CD8-positive, alpha-beta memory T cell (primary cell): ENCODE measurements at places on chromosomes 1 and 21. TPM values are rescaled to one million over a fixed set of nuclear protein-coding genes. Genes with fewer than 3 reads are reported as not detected.

- H3K27ac ChIP-seq = no peak overlapping the region
- no peak overlapping the region for H3K4me3 ChIP-seq
- H3K27me3 ChIP-seq = no peaks in the 10 kb centered on the region
- H3K4me1 ChIP-seq = peaks cover 12% of the 10 kb centered on the region
- DNase-seq = no peak
Observed at GRCh38 chr21:43367296-43367695, 59.6 kb downstream of the SIK1 start.

DNA sequence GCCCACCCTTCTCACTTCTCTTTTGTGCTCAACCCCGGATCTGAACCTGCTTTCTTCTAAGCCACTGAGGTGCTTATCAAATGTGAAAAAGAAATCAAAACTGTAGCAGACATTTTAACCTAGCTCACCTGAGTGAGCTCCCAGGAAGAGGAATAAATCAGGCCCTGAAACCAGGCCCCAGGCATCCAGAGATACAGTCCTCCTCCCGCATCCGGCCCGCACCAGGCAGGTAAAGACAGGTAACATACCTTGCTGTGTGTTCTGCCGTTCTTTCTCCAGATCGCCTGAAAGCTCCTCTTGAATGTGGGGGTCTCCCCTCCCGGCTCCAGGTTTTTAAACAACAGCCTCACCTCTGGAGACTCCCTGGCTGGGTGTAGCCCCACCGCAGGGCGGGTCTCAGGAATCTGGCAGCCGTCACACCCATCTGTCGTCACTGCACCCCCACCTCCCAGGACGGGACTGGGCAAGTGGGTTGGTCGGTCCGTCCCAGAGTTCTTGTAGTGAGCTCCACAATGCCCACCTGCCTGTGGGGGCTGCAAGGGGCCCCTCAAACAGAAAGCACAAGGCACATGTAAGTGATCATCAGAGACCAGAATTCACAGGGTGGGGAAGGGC lies at the start of gene LAMB3:
TSS of gene LAMB3 (minus strand) at position 305 of the 615 bp plus-strand sequence. CDS start 1,481 bp downstream, outside the sequence.
- peaks cover 4% of the 10 kb centered on the region for H3K4me1 ChIP-seq
- H3K4me3 ChIP-seq = no peak within 1 kb of the TSS
- no peaks in the 10 kb centered on the region for H3K27me3 ChIP-seq
- no peaks in the 10 kb centered on the region for H3K36me3 ChIP-seq
- no peak for DNase-seq
- no peak within 1 kb of the TSS for H3K27ac ChIP-seq

DNA sequence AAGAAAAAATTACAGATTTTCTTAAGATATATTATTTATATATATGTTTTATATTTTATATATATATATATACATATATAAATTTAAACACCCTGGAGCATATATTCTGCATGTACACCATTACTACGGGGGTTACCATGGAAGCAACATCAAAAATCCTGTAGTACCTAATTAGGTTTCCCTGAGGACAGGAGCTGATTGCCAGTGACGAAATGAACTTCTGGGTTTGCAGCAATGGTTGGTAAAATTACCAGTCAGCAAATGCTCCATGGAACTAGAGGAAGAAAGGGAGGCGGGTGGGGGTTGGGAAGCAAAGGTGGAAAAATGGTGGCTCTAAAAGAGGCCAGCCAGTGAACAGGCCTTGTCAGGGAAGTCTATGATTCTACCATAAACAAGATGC lies 89.5 kb downstream of the KCNN3 start:
- peaks cover 21% of the 10 kb centered on the region for H3K4me1 ChIP-seq
- no peak overlapping the region for H3K4me3 ChIP-seq
- no peaks in the 10 kb centered on the region for H3K27me3 ChIP-seq
- no peak overlapping the region for H3K27ac ChIP-seq
- H3K36me3 ChIP-seq = no peaks in the 10 kb centered on the region

- H3K4me3 ChIP-seq = no peak overlapping the region
- H3K36me3 ChIP-seq = no peaks in the 10 kb centered on the region
- peaks cover 17% of the 10 kb centered on the region for H3K4me1 ChIP-seq
Observed at GRCh38 chr1:153260585-153261280, 1.2 kb downstream of the LORICRIN start.

- H3K27ac ChIP-seq = peak overlapping the region; percentile 96
- H3K4me1 ChIP-seq = peaks cover 36% of the 10 kb centered on the region
- H3K4me3 ChIP-seq = peak overlapping the region; percentile 88
- no peaks in the 10 kb centered on the region for H3K27me3 ChIP-seq
- DNase-seq = no peak
Observed at GRCh38 chr1:36223381-36223995, 755 bp upstream of the THRAP3 start.

- H3K27me3 ChIP-seq = no peaks in the 10 kb centered on the region
- H3K4me3 ChIP-seq = peak overlapping the region; percentile 55
- H3K36me3 ChIP-seq = no peaks in the 10 kb centered on the region
- H3K4me1 ChIP-seq = no peaks in the 10 kb centered on the region
Observed at GRCh38 chr1:228735871-228736586, 750 bp downstream of the RHOU start.

DNA sequence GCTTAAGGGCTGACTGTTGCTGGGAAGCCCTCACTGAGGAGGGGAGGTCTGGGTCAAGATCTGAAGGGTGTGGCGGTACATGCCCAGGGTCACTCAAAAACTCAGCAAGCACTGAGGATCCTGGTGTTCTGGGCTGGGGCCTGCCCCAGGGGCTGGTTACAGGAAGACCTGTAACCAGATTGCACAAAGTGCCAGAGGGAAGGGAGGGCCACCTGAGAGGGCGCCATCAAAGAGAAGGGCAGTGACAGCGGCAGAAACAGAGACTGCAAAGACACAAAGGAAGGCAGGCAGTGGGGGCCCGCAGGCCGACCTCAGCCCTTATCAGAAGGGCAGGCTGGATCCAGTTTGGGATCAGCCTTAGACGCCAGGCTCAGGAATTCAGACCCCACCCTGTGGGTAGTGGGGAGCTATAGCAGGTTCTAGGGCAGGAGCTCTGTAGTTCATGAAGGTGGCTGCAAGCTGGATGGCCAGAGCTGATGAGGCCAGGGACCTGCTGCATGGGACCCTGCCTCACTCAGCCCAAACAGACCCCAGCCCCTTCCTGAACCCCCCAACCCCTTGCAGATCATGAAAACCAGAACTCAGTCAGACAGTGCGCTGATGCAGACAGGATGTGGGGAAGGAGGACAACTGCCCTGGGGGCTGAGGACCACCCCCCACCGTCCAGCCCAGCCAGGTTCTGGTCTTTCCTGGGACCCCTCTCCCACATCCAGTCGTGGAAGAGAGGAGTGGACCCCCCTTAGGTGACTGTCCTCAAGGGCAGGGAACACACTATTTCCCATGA lies 3.9 kb downstream of the SH2D5 start:
- no peak for DNase-seq
- H3K27me3 ChIP-seq = peaks cover 8% of the 10 kb centered on the region
- H3K27ac ChIP-seq = no peak overlapping the region
- H3K4me3 ChIP-seq = no peak overlapping the region
- no peaks in the 10 kb centered on the region for H3K36me3 ChIP-seq
- peaks cover 14% of the 10 kb centered on the region for H3K4me1 ChIP-seq

DNA sequence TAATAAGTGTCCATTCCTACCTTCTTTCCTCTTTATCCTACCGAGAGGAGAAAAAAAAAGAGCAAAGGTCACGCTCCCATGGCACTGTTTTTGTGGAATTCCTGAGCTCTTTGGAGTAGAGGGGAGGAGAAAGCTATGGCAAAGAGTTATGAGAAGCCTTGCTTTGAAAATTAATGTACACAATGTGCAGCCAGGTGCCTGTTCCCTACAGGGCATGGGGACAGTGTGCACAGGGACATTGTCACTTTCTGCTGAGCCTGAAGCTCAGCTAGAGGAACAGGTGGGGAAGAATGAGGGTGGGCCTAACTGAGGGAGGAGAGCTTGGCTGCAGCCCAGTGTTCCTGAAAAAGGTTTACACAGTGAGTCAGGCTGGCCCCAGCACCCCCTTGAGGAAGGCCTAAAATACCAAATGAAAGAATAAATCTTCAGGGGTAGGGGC lies 66.1 kb downstream of the PLXNA2 start:
- DNase-seq = no peak
- H3K27ac ChIP-seq = no peak overlapping the region
- H3K4me3 ChIP-seq = no peak overlapping the region
- no peaks in the 10 kb centered on the region for H3K27me3 ChIP-seq

GRCh38 chr1:1436630-1437032 lies 1.1 kb downstream of the VWA1 start:
- H3K4me1 ChIP-seq = peaks cover 14% of the 10 kb centered on the region
- peaks cover 33% of the 10 kb centered on the region for H3K27me3 ChIP-seq
- H3K27ac ChIP-seq = no peak overlapping the region
- no peak overlapping the region for H3K4me3 ChIP-seq
- no peaks in the 10 kb centered on the region for H3K36me3 ChIP-seq

GRCh38 chr21:39319251-39319756 lies 5.9 kb upstream of the BRWD1 start:
- no peak overlapping the region for H3K27ac ChIP-seq
- no peak for DNase-seq
- H3K4me1 ChIP-seq = peaks cover 5% of the 10 kb centered on the region
- no peaks in the 10 kb centered on the region for H3K27me3 ChIP-seq
- no peaks in the 10 kb centered on the region for H3K36me3 ChIP-seq

DNA sequence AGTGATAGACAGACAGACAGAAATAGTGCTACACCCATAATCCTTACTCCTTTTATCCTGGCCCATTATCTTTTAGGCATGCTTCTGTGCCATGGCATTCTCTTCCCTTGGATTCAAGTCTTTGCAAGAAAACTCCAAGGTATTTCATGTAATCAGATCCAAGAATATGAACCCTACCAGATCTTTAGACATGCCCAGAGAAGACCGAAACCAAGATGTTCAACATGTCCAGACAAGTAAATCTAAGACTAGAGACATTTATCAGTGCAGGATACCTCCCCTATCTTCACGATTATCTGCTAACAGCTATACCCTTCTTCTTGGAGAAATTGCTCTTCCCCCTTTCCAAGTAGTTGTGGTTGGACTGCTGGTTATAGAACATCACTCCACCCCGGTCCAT lies 11.8 kb upstream of the C1orf141 start:
- H3K4me1 ChIP-seq = peaks cover 34% of the 10 kb centered on the region
- no peaks in the 10 kb centered on the region for H3K27me3 ChIP-seq
- H3K4me3 ChIP-seq = no peak overlapping the region
- no peak overlapping the region for H3K27ac ChIP-seq
- H3K36me3 ChIP-seq = no peaks in the 10 kb centered on the region

GRCh38 chr1:46547481-46548383 lies 3.7 kb downstream of the KNCN start:
- H3K36me3 ChIP-seq = no peaks in the 10 kb centered on the region
- DNase-seq = no peak
- H3K27ac ChIP-seq = no peak overlapping the region
- peaks cover 13% of the 10 kb centered on the region for H3K4me1 ChIP-seq
- no peak overlapping the region for H3K4me3 ChIP-seq

DNA sequence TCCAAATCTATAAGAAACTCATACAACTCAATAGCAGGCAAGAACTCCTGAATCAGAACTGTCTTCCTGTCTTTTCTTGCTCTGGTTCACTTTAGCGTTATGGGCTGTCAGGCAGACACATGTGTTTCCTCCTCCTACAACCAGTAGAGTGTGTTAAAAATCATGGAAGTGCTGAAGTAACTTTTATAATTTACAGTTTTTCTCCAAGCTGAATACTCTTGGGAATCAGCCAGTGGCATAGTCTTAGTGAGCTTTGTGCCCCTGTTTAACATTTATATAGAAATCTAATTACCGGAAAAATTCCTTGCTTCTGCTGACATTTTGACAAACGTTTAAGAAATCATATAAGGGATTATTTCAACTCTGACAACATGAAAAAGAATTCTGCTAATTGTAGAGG lies 113.1 kb upstream of the RGS18 start:
- H3K4me1 ChIP-seq = no peaks in the 10 kb centered on the region
- no peaks in the 10 kb centered on the region for H3K27me3 ChIP-seq
- no peak overlapping the region for H3K27ac ChIP-seq
- no peaks in the 10 kb centered on the region for H3K36me3 ChIP-seq
- H3K4me3 ChIP-seq = no peak overlapping the region

DNA sequence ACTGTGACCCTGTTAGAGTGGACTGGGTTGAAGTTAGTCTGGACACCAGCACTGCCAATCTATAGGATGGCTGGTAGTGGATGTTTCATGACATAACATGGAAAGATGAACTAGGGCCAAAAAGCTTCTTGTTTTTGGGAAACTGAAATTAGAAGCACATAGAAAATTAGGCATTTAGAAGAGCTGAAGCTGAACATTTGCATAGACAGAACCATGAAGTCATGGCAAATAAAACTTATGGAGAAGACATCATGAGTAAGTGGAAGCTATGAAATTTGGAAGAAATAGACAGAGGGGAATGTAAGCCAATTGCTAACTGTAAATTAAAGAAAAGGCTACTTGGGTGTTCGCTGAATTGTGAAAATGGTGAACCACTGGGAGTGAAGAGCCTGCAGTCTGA lies 2.7 kb upstream of the S100A11 start:
- H3K27ac ChIP-seq = no peak overlapping the region
- H3K27me3 ChIP-seq = no peaks in the 10 kb centered on the region
- H3K4me1 ChIP-seq = peaks cover 11% of the 10 kb centered on the region
- H3K36me3 ChIP-seq = no peaks in the 10 kb centered on the region
- no peak for DNase-seq

- no peak overlapping the region for H3K4me3 ChIP-seq
- no peak for DNase-seq
Observed at GRCh38 chr1:230272557-230272956, 153.6 kb downstream of the PGBD5 start.

- DNase-seq = no peak
- H3K36me3 ChIP-seq = no peaks in the 10 kb centered on the region
- H3K4me1 ChIP-seq = no peaks in the 10 kb centered on the region
- H3K27me3 ChIP-seq = no peaks in the 10 kb centered on the region
- no peak overlapping the region for H3K27ac ChIP-seq
Observed at GRCh38 chr1:23385119-23385621, 15.5 kb upstream of the ZNF436 start.

- H3K27me3 ChIP-seq = no peaks in the 10 kb centered on the region
- no peaks in the 10 kb centered on the region for H3K36me3 ChIP-seq
- H3K4me3 ChIP-seq = no peak overlapping the region
- no peak overlapping the region for H3K27ac ChIP-seq
- no peak for DNase-seq
- H3K4me1 ChIP-seq = no peaks in the 10 kb centered on the region
Observed at GRCh38 chr1:104028416-104029035, 278.8 kb downstream of the AMY1C start.

DNA sequence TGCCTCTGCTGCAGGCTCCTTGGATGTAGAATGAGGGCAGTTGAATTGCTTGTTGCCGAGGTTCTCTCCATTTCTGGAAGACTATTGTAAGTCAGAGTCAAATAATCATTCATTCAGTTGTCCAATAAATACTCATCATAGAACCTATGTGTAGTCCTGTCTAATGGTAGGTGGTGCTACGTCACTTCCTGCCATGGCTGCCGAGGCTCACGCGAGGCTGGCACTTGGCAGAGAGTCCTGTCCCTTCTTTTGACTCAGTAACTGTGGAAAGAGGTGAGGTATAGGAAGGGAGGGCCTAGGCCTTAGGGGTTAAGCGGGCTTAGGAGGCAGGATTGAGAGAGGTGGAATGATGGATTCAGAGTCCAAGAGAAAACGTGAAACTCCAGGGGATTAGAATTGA lies 9.7 kb downstream of the ADARB1 start:
- no peak for DNase-seq
- peaks cover 100% of the 10 kb centered on the region for H3K4me1 ChIP-seq
- H3K27ac ChIP-seq = no peak overlapping the region
- H3K4me3 ChIP-seq = no peak overlapping the region

GRCh38 chr1:74502432-74502831 lies 10.0 kb downstream of the LRRC53 start:
- no peaks in the 10 kb centered on the region for H3K4me1 ChIP-seq
- H3K36me3 ChIP-seq = no peaks in the 10 kb centered on the region
- H3K27ac ChIP-seq = no peak overlapping the region
- H3K4me3 ChIP-seq = no peak overlapping the region
- H3K27me3 ChIP-seq = no peaks in the 10 kb centered on the region
- DNase-seq = no peak

Gene MYOC
- not detected for polyA plus RNA-seq

Gene CLCA4
- not detected for polyA plus RNA-seq

Gene KRTAP10-3
- not detected for polyA plus RNA-seq

Gene MOB3C
- polyA plus RNA-seq = 26.0 TPM
